ENCODE measurements at places on chromosomes 3 and 15.

DNA sequence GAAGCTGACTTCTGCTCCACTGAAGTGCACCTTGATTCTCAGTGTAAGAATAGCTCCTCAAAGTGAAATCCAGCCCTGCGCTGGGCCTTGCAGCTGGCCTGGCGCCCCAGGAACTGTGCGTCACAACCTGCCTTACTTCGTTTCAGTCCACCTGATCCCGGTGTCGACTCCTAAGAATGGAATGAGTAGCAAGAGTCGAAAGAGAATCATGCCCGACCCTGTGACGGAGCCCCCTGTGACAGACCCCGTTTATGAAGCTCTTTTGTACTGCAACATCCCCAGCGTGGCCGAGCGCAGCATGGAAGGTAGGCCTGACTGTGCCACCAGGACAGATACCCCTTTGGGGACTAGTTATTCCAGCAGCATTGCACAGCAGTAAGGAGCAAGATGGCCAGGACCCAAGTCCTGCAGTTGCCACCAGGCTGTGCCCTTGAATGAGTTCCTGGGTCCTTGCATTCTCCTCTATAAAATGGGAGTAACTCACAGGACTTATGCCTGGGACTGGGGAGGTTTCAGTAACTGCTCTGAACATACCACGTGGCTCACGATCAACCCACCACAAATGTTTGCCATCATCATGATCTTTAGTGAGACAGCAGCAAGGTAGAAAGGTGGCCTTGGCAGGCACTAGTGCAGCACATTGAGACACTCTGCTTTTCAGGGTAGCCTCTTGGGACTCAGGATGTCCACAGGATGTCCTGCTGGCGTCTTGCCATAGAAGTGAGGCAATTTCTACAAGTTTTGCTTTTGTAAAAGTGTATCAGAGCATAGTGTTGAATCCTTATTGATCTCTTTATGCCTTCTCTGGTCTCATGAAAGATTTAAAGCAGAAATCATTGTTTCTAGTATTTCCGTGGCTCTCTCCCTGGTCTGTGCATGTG lies 46.8 kb downstream of the PXYLP1 start:
- DNase-seq = no peak

DNA sequence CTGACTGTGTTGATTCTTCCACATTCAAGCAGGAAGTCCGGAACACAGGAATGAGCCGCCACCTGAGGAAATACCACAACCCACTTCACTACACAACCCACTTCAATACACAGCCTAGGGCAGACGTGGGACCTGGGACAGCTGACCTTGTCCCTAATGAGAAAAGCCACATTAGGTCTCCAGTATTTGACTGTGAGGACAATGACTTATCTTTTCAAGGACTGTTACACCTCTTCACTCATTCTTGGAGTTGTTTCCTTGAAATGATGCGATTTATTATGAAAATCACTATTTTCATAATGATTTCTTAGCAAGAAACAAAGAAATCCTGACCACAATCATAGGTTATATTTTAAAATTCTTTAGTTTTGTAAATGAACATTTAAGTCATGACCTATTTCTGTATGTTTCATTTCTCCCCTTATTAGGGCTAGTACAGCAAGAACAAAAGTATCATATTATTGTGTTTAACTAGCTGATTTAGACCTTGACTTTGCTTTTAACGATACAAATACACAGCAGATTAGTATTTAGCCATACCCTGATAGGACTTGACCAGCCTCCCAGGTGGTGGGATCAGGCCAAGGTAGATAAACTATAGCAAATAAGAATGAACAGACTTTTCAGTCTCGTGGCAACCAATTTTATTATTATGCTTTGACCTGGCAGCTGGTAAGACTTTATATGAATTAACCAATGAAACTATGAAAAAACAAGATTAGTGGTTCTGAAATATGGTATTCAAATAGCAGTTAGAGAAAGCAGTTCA lies 6.0 kb downstream of the RAB27A start:
- DNase-seq = no peak

DNA sequence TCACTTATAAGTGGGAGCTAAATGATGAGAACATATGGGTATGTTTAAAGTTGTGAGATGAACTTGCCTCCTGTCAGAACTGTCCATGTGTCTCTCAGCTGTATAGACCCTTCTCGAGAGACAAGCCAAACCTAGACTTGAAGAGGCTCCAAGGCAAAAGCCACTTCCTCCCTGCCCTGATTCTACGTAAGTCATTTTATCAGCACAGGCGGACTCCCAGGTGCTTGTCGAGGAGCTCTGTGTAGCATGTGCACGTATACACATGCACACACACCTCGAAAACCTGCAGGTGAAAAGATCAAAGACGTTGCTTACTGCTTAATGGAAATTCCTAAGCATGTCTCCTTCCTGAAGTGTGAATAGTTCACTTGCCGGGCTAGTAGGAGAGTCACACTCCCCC lies 5.6 kb upstream of the CLEC3B start:
- no peak for DNase-seq

DNA sequence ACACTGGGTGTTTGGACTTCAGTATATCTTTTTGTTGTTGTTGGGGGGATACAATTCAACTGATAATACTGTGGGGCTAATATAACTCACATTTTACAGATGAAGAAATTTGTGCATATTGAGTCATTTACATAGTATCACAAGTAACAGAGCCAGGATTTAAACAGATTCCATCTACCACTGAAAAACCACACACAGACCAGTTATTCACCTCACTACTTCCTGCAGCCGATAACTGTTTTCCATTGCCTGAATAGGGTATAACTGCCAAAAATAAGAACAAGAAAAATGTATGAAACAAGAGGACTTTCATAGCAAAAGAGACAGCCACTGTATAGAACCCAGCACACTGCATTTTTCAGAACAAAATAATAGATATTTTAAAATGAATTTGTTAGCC lies 215.8 kb upstream of the CNTN6 start:
- no peak for DNase-seq

DNA sequence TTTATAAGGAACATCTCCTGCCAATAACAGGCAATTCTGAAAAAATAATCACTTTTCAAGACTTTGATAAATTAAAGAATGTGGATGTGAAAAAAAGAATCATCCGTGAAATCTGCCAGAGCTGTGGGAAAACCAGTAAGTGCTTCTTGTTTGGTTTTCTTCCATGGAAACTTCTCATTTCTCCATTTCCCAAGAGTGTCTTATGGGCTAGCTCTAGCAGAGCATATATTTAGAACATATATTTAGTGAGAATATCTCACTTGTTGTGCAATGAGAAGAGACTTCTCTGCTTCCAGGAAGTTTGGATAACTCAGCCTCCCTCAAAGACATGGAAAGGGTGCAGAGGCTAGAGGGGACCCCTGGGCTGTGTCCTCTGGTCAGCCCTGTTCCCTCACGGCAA lies 49.9 kb downstream of the COL6A5 start:
- no peak for DNase-seq

GRCh38 chr15:37031198-37031597 lies 69.2 kb downstream of the MEIS2 start:
- no peak for DNase-seq

- DNase-seq = no peak
These were observed 81.5 kb downstream of the CSNK1G1 start for GRCh38 chr15:64274341-64274950.

DNA sequence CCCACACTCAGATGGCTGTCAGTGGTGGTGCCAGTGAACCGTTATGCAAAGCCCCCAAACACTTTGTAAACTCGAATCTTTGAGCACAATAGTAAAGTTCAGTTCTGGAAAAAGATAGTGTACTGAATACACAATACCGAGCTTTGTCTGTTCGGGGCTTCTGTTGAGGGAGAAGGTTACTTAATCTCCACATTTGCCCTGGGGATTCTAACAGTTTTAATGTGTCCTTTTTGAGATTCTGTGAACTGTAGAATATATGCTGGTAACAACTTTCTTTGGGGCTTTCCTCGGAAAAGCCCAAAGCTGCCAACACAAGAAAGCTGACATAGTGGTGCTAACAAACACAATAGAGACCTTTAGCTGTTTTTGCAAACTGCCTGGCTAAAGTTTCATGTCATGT lies 686.5 kb downstream of the ROBO1 start:
- no peak for DNase-seq

DNA sequence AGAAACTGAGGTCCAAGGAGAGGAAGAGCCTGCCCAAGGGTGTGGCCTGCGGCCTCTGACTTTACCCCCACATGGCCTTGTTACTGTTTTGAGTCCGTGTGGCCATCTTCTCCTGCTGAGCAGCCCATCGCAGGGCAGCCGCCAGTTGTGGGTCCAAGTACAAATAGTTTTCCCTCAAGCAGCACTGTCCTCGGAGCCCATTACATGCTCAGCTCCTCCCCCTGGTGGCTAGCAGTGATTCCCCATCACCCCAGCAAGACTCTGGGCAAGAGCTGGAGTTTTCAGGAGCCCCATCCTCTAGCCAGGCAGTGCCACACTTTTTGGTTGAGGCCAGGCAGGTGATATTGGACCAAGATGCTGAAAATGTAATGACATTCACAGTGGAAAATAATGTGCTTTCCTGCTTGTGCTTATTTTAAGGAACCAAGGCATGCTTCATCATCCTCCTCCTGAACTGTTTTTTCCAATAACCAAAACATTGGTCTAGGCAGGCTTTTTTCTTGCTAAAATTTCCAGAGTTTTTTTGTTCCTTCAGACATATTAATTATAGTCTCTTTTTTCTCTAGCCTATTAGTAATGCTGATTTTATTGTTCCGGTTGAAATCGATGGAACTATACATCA lies 23.2 kb upstream of the VILL start:
- DNase-seq = peak; percentile 51

GRCh38 chr3:122538956-122539490 lies 24.3 kb upstream of the KPNA1 start:
- DNase-seq = no peak

GRCh38 chr3:155323063-155323666 lies 29.7 kb upstream of the STRIT1 start:
- DNase-seq = peak; percentile 31

DNA sequence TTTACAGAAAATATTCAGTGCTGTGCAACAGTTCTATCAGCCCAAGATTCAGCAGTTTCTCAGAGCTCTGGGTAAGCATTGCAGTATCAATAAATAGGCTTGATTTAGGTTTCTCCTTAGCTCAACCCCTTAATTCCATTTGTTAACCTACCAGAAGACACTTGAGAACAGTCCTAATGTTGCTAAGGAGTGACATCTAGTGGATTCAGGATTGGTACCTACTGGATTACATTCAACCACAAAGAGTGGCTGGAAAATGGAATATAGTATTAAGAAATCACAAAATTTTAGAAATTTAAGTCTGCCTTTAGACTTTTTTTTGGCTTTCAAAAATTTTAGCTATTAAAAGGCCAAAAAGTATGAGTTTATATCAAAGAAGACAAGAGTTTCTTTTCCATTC lies 34.7 kb downstream of the POLG start:
- no peak for DNase-seq

DNA sequence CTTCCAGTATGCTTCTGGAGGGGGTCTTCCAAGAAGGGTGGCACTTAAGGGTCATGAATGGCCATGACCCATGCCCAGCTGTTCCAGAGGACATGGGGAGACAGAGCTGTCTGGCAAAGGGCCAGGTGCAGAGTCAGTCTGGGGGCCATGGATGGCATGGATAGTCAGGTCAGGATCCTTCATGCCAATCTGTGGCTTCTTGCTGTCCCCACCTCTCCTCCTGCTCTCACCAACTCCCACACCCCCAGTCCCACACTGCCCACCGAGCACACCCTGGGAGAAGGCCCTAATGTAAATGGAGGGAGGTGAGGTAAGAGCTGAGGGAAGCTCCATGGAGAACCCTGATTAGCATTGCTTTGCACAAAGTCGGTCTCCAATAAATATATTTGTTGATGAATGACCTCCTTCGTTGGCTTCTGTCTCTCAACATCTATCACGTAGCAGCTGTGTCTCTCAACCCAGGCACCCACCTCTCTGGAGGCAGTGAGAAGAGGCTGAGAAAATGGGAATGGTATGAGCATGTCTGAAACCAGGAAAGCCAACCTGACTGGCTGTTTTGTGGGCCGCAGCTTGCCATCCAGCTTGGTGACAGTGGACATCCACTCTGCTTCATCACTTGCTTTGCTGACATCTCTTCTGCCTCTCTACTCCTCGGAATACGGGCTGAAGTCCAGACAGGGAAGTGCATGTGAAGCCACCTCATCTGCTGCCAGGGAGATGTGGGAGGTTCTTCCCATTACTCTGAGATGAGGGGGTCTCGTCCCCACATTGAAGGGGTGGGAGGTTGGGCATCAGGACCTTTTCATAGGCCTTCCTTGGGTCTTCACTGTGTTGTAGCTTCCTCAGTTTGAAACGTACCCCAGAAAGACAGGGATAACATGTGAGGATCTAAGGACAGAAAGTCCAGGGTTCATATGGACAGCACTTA lies 37.7 kb upstream of the RAB6B start:
- DNase-seq = no peak

DNA sequence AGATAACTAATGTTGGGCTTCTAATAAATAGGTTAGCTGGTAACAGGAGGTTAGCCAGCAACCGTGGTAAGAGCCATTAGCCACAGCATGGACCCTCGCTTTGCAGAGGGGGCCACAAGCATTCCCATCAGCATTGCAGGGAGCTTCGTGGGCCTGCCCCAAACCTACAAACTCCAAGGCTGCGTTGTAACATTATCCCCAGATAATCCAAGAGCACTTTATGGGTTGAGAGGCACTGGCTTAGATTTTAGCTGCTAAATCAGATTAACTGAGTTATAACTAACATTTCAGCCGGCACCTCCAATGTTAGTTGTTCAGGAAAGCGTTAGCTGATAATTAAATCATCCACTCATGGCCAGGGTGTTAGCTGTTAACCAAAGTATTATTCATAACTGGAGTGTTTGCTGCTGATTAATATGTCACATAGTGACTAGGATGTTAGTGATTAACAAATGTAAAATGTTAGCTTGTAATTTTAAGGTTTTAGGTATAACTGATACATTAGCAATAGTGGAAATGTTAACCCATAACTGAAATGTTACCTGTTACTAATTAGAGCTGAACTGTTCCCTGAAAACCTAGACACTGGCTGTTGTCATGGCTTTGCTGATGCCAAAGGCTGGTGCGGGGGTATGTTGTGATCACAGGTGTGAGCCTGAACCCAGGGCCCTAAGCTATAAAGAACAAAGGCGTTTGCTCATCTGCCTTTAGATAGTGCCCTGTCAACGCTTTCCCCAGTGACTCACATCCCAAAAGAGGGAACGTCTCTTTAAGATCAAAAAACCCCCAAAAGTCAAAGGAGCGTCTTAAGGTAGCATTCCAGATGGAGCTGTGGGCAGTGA lies 56.2 kb downstream of the SLC6A6 start:
- DNase-seq = peak; percentile 60

GRCh38 chr3:43031889-43032545 lies 52.9 kb downstream of the GASK1A start:
- DNase-seq = no peak

DNA sequence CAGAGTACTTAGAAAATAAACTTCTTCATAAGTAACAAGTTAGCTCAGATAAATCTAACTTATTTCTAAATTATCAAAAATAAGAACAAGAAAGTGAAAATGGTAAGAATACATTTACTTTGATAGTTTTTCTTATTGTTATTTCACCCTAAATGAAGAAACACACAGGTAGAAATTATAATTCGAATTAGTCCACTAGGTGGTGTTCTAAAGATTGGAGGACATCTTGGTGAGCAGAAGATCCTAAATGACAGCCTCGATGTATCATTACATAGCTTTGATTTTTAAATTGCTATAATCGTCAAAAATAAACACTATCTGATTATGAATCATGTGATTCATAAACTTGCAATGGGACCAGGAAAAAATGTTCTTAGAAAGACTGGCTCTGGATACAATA lies 280.8 kb upstream of the UBE2E2 start:
- no peak for DNase-seq

- DNase-seq = no peak
These were observed 3.0 kb downstream of the MFGE8 start for GRCh38 chr15:88909956-88910831.

- DNase-seq = no peak
These were observed 223.7 kb downstream of the PDZRN3 start for GRCh38 chr3:73401059-73401458.

GRCh38 chr3:65963787-65964677 lies 74.7 kb downstream of the MAGI1 start:
- DNase-seq = no peak
